Left ventricle myocardium superior (tissue), 1 donor: ENCODE measurements at places on chromosomes 13 and 19. TPM values are rescaled to one million over a fixed set of nuclear protein-coding genes. Genes with fewer than 3 reads are reported as not detected.

DNA sequence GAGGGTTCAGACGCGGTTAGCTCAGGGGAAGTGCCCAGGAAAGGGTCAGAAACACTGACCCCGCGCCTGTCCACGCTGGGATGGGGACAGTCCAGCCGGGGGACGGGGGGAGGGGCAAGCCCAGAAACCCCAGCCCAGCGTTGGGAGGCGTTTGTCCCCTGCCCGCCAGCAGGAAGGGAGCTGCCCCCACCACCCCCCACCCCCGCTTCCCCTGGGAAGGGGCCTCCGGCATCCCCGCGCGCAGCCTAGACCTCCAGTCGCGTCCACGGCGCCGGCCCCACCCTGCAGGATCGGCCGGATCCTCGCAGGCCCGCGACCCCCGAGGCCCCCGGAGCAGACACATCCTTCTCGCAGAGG is 277 bp downstream of the GIPC1 start:
- peak; percentile 57 for DNase-seq

- DNase-seq: no peak
Measured at GRCh38 chr13:68046903-68047302, 816.8 kb upstream of the PCDH9 start.

DNA sequence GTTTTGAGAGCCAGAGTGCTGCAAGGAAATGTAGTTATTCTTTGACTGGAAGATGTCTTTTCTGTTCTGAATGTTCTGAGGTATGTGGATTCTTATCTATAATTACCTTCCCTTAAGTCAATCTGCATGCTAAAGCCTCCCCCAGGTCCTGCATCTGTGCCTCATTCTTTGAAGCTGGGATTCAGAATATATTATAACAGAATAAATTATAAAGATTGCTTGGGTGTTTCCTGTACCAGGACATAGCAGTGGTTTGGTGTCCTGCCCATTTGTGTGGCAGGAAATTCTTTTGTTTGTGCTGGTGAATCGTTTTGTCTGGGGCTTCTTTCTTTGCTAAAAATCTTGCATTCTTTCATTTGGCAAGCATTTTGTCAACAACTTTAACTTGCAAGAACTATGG is 60.2 kb downstream of the ITGBL1 start:
- no peak for DNase-seq

DNA sequence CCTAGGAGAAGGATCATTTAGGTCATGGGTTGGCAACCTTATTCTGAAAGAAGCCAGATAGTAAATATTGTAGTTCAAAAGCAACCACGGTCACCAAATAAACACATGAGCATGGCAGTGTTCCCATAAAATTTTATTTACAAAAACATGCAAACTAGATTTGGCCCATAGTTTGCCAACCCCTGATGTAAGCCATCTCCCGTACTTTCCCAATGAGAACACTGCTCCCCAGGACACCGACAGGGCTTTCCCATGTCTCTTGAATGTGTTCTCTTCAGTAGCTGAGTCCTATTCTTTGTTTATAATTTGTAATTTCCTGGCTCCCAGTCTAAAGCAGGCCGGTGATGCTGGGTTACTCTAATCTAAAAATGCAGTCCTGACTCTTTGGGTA is 239.6 kb downstream of the LHFPL6 start:
- no peak for DNase-seq

GRCh38 chr19:18051887-18052286 is 34.8 kb downstream of the IL12RB1 start:
- DNase-seq: peak; percentile 68

Gene ZNF320
- 9.3 TPM for total RNA-seq

Gene NTF4
- total RNA-seq: not detected

Gene DLEU7
- not detected for total RNA-seq

Gene PLEKHG2
- total RNA-seq: 11.6 TPM
